ENCODE measurements at places on chromosomes 2 and 18.

DNA sequence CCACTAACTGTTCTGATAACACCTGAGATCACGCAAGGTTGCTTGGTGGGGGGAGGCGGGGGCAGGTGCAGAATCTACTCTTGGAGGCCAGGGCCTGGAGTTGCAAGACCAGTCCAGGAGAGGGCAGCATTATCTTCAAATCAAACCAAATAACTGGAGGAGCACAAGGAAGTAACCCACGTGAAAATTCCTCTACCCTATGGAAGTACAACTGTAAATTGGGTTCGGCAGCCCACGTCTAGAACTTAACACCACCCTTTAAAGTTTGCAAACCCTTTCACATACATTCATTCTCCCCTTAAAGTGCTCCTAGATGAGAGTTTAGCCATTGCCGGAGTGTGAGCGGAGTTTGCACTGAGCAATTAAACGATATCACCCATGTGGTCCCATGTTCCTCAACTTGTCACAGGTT, 19.6 kb upstream of the CXCR1 start:
- DNase-seq = peak; percentile 34

DNA sequence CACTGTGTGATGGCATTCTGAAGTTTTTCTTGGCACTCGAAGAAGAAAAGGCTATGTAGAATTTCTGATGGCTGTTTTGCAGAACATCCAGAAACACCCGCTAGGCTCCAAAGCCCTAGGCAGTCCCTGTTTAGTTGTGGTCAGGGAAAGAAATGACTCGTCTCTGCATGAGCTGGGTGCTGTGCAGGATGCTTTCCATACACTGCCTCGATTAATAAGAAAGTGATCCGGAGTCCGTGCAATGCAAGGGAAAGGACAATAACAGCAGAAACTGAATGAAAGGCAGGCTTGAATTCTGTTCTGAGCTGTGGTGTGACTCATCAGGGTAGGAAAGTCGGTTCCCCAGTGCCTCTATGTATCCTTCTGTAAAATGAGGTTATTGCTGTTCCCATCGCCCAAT, 18.7 kb downstream of the MAPRE3 start:
- DNase-seq = no peak

DNA sequence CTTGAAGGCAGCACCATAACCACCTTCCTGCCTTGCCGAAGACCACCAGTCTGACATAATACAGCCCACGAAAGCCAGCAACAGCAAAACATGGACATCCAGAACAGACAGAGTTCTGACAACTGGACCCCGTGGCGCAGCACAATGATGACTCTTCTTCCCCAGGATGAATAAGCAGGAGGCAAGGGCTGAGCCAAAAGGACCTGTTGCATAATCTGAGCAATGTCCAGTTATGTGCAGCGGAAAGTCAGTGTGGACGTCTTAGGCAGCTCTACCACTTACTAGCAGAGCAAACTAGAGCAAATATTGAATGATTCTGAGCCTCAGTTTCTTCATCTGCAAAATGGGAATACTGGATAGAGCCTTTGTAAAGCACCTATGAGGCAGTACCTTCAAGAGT, 225.1 kb downstream of the ZBTB7C start:
- no peak for DNase-seq

DNA sequence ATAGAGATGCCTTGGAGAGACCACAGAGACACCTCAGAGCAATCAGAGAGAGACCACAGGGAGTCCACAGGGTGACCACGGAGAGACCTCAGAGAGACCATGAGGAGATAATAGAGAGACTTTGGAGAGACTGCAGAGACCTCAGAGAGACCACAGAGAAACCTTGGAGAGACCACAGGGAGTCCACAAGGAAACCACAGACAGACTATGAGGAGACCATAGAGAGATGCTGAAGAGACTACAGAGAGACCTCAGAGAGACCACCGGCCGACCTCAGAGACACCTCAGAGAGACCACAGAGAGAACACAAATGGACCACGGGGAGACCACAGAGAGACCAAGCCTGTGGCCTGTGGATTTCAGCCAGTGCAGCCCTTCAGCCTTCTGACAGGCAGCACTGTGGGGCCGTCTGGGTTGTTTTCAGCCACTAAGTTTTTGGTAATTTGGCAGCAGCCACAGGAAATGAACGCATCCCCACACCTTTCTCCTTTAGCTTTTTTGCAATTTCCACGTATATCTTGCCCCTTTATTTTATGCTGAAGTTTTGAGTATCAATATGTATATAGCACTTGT, 11.4 kb upstream of the TMEM18 start:
- DNase-seq = no peak

DNA sequence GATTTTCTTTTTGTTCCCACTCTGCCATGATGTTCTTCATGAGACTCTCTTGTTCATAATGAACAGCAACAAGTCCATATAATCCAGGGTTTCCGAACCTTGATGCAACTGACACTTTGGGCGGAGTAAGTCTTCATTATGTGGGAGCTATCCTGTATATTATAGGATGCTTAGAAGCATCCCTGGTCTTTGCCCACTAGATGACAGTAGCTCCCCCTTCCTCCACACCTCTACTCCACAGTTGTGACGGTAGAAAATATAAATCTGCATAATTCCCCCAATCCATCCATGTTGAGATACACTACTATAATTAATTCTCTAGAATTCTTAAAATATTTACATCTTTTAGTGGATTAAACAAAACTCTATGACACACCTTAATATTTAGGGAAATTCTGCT, 482.2 kb upstream of the CELF4 start:
- no peak for DNase-seq

GRCh38 chr2:217414429-217414828, 554.6 kb upstream of the TNP1 start:
- DNase-seq = no peak

DNA sequence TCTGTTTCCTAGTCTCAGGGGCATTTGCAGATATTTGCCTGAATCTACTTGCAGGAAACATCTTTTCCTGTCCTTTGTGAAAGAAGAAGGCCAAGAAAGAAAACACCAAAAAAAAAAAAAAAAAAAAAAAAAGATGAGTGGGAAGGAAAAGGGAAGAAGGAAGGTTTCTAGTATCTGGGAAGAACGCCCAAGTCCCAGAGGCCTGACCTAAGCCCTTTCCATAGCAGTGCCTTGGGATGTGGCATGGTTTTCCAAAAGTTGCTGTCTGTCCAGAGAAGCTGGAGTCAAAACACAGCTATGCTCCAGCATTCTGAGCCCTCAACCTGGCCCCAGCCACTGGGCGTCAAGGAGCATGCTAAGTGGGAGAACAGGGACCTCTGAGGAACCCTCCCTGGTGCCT, 123.5 kb downstream of the INHBB start:
- DNase-seq = no peak

All from stimulated activated CD4-positive, alpha-beta T cell treated with anti-CD3 and anti-CD28 coated beads, Interleukin-1b, Interleukin-23, amount 100 ng/mL, for 1 hour (primary cell).